Naive thymus-derived CD4-positive, alpha-beta T cell (primary cell): ENCODE measurements at places on chromosomes 7 and 10. TPM values are rescaled to one million over a fixed set of nuclear protein-coding genes. Genes with fewer than 3 reads are reported as not detected.

DNA sequence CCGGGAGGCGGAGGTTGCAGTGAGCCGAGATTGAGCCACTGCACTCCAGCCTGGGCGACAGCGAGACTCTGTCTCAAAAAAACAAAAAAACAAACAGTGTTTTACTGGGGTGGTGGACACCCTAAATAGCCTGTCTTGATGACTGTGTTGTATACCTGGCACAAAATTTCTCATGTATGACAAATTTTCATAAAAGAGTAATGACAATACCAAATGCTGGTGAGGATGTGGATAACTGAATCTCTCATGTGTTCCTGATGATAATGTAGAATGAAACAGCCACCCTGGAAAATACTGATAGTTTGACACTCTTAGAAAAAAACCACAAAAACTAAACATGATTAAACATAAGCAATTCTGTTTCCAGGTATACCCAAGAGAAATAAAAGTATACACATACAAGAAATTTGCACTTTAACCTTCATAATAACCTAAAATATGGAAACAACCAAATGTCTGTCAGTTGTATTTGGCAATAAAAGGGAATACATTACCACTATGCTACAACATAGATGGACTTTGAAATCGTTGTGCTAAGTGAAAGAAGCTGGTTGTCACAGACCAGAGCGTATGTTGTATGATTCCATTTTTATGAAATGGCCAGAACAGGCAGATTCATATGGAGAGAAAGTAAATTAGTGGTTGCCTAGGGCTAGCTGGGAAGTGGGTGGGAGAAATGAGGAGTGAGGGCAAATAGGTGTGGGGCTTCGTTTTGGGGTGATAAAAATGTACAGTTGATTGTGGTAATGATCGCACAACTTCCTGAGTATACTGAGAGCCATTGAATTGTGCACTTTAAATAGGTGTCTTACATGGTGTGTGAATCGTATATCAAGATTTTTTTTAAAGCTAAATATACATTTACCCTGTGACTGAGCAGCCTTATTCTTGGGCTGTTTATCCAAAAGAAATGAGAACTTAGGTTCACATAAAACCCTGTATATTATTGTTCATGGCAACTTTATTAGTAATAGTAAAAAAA lies 12.5 kb downstream of the WDR37 start:
- no peak overlapping the region for H3K27ac ChIP-seq
- DNase-seq = no peak
- no peak overlapping the region for H3K4me3 ChIP-seq
- peaks cover 13% of the 10 kb centered on the region for H3K36me3 ChIP-seq
- peaks cover 16% of the 10 kb centered on the region for H3K4me1 ChIP-seq

- no peak for DNase-seq
- H3K36me3 ChIP-seq = no peaks in the 10 kb centered on the region
- no peak overlapping the region for H3K4me3 ChIP-seq
- peaks cover 15% of the 10 kb centered on the region for H3K4me1 ChIP-seq
- no peak overlapping the region for H3K27ac ChIP-seq
Observed at GRCh38 chr7:84085998-84086397, 108.6 kb downstream of the SEMA3A start.

GRCh38 chr7:1298931-1299885 lies 66.5 kb downstream of the UNCX start:
- H3K36me3 ChIP-seq = no peaks in the 10 kb centered on the region
- H3K4me3 ChIP-seq = no peak overlapping the region
- no peaks in the 10 kb centered on the region for H3K4me1 ChIP-seq
- H3K27me3 ChIP-seq = no peaks in the 10 kb centered on the region

DNA sequence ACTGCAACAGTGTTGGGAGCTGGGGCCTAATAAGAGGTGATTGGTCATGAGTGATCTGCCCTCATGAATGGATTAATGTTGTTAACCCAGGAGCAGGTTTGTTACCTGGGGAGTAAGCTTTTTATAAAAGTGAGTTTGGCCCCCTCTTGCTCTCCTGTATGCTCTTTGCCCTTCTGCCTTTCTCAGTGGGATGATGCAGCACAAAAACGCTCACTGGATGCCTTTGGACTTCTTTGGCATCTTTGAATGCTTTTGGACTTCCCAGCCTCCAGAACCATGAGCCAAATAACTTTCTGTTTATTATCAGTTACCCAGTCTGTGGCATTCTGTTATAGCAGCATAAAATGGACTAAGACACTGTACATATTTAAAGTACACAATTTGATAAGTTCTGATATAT lies 48.5 kb downstream of the CCDC71L start:
- no peaks in the 10 kb centered on the region for H3K27me3 ChIP-seq
- no peak for DNase-seq
- H3K4me1 ChIP-seq = no peaks in the 10 kb centered on the region
- H3K27ac ChIP-seq = no peak overlapping the region
- H3K4me3 ChIP-seq = no peak overlapping the region

DNA sequence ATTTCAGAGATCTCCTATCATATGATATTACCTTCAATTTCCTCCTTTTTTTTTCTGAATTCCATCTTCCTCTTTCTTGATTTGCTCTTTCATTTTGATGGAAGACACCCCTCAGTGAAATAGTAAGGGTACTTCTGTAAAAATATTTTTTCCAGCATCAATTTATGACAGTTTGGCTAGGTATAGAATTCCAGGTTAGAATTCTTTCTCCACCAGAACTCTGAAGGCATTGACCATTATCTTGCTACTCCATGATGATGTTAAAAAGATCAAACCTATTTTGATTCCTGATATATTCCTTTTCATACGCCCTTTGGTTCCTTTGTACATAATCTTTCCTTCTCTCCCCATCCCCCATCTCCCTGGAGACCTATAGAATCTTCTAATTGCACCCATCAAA lies 48.4 kb downstream of the MTPAP start:
- DNase-seq = no peak
- no peaks in the 10 kb centered on the region for H3K36me3 ChIP-seq
- H3K4me1 ChIP-seq = no peaks in the 10 kb centered on the region

GRCh38 chr10:6522230-6522629 lies 57.8 kb downstream of the PRKCQ start:
- H3K4me1 ChIP-seq = peaks cover 20% of the 10 kb centered on the region
- DNase-seq = no peak
- H3K4me3 ChIP-seq = no peak overlapping the region
- H3K36me3 ChIP-seq = no peaks in the 10 kb centered on the region
- H3K27me3 ChIP-seq = no peaks in the 10 kb centered on the region

- no peak for DNase-seq
- no peak overlapping the region for H3K4me3 ChIP-seq
- H3K36me3 ChIP-seq = no peaks in the 10 kb centered on the region
- H3K4me1 ChIP-seq = no peaks in the 10 kb centered on the region
Observed at GRCh38 chr10:27680006-27680557, 65.5 kb downstream of the MKX start.

GRCh38 chr10:102603946-102604345 lies 40.3 kb upstream of the TRIM8 start:
- no peak overlapping the region for H3K27ac ChIP-seq
- no peak for DNase-seq
- no peaks in the 10 kb centered on the region for H3K4me1 ChIP-seq
- no peak overlapping the region for H3K4me3 ChIP-seq
- H3K27me3 ChIP-seq = no peaks in the 10 kb centered on the region
- H3K36me3 ChIP-seq = no peaks in the 10 kb centered on the region

- no peaks in the 10 kb centered on the region for H3K27me3 ChIP-seq
- H3K4me1 ChIP-seq = no peaks in the 10 kb centered on the region
- no peak overlapping the region for H3K27ac ChIP-seq
- no peak for DNase-seq
- no peaks in the 10 kb centered on the region for H3K36me3 ChIP-seq
- no peak overlapping the region for H3K4me3 ChIP-seq
Observed at GRCh38 chr10:5125315-5126044, 31.3 kb downstream of the AKR1C3 start.

GRCh38 chr7:55140221-55140940 lies 121.6 kb downstream of the EGFR start:
- H3K27ac ChIP-seq = no peak overlapping the region
- H3K27me3 ChIP-seq = no peaks in the 10 kb centered on the region
- no peaks in the 10 kb centered on the region for H3K36me3 ChIP-seq
- H3K4me1 ChIP-seq = no peaks in the 10 kb centered on the region

DNA sequence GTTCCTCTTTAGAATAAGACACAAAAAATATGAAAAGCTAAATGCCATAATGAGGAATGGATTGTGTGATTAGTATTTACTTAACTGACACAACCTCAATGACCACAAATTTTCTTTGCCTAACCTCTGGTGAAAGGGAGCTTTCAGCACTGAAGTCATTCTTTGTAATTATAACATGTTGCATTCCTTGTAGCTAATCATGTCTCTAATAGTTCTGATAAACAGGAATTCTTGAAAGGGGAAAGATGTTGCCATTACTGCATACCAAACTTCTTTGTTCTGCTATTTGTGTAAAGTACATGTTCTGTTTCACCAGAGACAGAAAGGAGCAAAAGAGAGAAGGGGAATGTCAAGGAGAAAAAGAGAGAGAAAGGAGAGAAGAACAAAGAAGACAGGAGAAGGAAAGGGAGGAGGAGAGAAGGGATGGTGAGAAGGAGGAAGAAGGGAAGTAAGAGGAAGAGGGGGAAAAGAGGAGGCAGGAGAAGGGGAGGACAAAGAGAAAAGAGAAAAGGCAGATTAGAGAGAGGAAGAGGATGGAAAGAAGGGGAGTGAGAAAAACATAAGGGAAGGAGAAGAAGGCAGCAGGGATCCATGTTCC lies 120.9 kb downstream of the SEMA3D start:
- H3K27ac ChIP-seq = no peak overlapping the region
- no peak for DNase-seq
- H3K36me3 ChIP-seq = no peaks in the 10 kb centered on the region
- H3K4me1 ChIP-seq = no peaks in the 10 kb centered on the region
- H3K27me3 ChIP-seq = no peaks in the 10 kb centered on the region

DNA sequence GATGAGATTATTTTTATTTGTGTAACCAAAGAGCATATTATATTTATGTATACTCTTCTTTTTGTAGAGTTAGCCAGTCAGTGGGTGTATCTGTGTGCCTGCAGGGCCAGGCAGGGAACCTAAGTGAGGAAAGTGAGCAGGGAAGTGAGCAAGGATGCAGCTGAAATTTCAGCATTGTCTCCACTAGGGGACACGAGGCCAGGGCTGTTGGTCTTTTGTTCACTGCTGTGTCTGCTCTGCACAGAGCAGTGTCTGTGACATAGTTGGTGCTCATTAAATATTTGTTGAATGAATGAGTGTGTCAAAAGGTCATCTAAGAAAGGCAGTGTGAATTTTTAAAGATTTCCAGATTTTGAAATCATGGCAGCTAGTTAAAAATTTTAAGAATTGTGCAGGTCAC lies 51.8 kb downstream of the SUGCT start:
- DNase-seq = no peak
- no peaks in the 10 kb centered on the region for H3K36me3 ChIP-seq
- no peaks in the 10 kb centered on the region for H3K4me1 ChIP-seq
- H3K4me3 ChIP-seq = no peak overlapping the region
- H3K27me3 ChIP-seq = no peaks in the 10 kb centered on the region

DNA sequence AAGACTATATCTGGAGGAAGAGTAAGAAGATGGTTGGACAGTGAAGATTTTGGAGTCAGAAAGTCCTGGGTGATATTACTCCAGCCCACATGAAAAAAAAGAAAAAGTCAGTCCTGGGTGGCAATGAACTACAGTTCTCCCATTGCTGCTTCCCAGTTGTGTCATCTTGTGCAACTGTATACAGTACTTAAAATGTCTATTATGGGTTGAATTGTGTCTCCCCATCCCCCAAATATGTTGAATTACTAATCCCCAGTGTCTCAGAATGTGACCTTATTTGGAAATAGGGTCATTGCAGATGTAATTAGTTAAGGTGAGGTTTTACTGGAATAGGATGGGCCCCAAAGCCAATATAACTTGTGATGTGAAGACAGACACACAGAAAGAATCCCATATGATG lies 15.6 kb downstream of the SEC23IP start:
- DNase-seq = no peak
- peaks cover 14% of the 10 kb centered on the region for H3K36me3 ChIP-seq

DNA sequence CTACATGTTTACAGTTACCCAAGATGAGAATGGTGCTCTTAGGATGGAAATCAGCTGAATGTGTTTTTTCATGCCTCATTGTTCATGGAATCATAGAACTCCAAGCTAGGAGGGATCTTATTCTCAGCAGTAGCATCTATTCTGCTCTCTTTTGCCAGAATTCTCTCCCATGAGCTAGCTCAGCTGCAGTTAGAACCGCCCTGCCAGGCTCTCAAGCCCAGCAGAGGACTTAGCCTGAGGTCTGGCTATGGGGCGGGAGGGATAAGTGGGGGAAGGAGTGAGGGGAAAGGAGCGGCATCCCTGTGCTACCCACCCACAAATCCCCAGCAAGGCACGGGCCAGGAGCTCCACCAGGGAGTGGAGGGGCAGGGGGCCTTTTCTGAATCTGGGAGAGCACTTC lies 120.7 kb upstream of the PLXNA4 start:
- H3K36me3 ChIP-seq = no peaks in the 10 kb centered on the region
- no peak overlapping the region for H3K4me3 ChIP-seq
- H3K27ac ChIP-seq = no peak overlapping the region
- no peaks in the 10 kb centered on the region for H3K27me3 ChIP-seq
- DNase-seq = no peak

GRCh38 chr10:86226781-86227201 lies 139.8 kb downstream of the GRID1 start:
- H3K4me1 ChIP-seq = no peaks in the 10 kb centered on the region
- H3K27me3 ChIP-seq = no peaks in the 10 kb centered on the region
- no peak overlapping the region for H3K4me3 ChIP-seq
- H3K27ac ChIP-seq = no peak overlapping the region

DNA sequence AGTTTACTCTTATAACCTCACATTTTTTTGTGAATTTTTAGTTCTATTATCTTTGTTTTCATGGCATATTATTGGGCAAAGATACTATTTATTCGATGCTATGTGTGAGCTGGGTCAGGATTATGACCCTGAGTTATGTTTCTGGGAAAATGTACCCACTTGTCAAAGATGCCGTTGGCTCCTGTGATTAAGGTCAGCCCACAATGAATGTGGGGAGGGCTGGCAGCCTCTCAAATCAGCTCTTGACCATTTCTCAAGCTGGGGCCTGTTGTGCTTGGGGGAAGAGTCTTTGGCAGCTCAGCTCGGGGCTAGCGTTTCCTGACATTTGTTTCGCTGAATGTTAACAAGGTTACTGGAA lies 97.5 kb downstream of the TCF7L2 start:
- H3K4me3 ChIP-seq = no peak overlapping the region
- H3K4me1 ChIP-seq = peaks cover 18% of the 10 kb centered on the region
- no peak for DNase-seq
- no peaks in the 10 kb centered on the region for H3K36me3 ChIP-seq

- no peak overlapping the region for H3K4me3 ChIP-seq
- no peaks in the 10 kb centered on the region for H3K36me3 ChIP-seq
- H3K4me1 ChIP-seq = no peaks in the 10 kb centered on the region
- no peaks in the 10 kb centered on the region for H3K27me3 ChIP-seq
Observed at GRCh38 chr10:27391916-27392315, 112.2 kb upstream of the RAB18 start.

CALML3 gene
- polyA plus RNA-seq = not detected

RHBDD2 gene
- polyA plus RNA-seq = 107 TPM

ZP3 gene
- 9.9 TPM for polyA plus RNA-seq

AIFM2 gene
- polyA plus RNA-seq = 2.9 TPM

LRRTM3 gene
- polyA plus RNA-seq = not detected

OR13A1 gene
- polyA plus RNA-seq = 0.32 TPM

GPR146 gene
- polyA plus RNA-seq = 13.5 TPM

ABCC2 gene
- 1.0 TPM for polyA plus RNA-seq

UCN3 gene
- polyA plus RNA-seq = not detected
